ENCODE measurements at places on chromosomes 13 and 19.

GRCh38 chr19:3798137-3798536, 12.0 kb upstream of the MATK start:
- no peak for DNase-seq

GRCh38 chr13:23279321-23279720, 98.5 kb downstream of the SGCG start:
- DNase-seq = no peak

DNA sequence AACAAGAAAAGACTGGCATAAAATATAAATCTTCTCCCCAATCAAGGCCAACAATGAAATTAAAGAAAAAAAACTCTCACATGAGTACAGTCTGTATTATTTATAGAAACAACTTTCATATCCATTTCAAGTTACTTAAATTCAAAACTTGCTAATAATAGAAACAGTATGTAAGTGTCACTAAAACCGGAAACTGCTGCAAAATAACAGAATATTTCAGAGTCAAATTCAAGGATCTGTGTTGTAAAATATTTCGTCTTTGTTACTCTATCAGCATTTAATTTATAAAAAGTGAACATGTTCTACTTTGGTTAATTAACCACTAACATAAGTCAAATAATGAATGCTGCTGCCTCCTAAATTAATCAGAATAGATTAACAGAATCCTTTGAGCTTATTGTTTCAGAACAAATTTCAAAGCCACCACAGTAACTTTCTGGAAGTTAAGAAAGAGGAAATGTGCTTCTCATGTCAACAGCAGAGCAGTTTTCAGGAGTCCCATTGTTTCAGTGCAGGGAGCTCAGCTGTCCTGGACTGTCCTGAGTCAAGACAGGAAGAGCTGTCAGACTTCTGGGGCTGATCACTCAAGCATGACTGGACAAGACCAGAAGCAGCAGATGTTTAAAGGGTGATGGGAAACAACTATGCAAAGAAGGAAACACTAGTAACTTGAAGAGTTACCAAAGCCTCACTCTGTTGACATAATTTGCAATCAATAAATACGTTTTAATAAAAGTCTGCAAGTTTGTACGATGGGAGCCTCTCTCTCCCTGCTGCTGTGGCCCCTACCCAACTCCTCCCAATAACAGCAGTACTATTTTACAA, 76.9 kb downstream of the FOXO1 start:
- no peak for DNase-seq

GRCh38 chr13:51612867-51613266, 28.6 kb downstream of the WDFY2 start:
- no peak for DNase-seq

DNA sequence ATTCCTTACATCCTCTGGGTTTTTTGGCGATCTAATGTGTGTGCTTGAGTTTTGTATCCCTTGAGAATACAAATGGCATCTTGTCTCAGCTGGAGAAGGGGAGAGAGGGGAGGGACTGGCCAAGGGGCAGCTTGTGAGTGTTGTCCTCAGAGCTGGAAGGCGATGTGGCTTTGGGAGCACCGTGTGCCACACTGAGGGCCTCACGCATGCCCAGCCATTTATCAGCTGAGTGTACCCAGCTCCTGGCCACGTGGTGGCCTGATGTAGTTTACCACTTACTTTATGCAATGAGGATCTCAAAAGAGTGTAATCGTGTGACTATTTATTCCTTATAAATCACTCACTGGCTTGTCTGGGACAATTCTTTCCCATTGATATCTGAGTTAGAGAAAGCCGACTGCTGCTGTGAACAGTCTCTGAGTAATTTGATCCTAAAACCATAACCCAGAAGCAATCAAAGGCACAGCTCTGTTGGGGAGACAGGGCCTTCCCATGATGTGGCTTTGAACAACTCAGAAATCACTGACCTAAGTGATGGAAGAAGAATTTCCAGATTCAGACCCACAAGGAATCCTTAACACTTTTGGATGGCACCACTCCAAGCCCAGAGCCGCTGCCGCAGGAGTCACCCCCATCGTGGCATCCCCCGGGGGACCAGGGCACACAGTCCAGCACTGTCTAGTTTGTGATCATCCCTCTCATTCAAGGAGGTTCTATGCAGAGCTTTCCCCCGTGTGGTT, 53.9 kb upstream of the MTIF3 start:
- DNase-seq = no peak

- no peak for DNase-seq
These were observed 1.7 kb upstream of the RASIP1 start for GRCh38 chr19:48742096-48742495.

DNA sequence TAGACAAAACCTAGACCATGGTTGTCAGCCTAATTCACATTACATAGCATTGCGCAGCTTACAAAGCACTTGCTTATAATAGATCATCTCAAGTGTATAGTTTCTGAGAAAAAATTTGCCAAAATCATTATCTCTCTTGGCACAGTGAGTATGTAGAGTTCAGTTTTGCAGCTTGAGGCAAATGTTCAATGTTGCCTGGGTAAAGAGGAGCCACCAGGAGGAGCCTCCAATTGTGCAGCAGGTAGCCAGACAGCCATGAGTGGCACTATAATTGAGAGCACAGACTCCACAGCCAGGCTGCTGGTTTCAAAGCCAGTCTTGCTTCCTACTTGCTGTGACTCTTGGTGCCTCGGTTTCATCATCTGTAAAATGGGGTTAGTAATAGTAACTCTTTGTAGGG, 24.0 kb upstream of the OLFM4 start:
- no peak for DNase-seq

GRCh38 chr19:16721051-16721450, 1.4 kb downstream of the NWD1 start:
- no peak for DNase-seq

DNA sequence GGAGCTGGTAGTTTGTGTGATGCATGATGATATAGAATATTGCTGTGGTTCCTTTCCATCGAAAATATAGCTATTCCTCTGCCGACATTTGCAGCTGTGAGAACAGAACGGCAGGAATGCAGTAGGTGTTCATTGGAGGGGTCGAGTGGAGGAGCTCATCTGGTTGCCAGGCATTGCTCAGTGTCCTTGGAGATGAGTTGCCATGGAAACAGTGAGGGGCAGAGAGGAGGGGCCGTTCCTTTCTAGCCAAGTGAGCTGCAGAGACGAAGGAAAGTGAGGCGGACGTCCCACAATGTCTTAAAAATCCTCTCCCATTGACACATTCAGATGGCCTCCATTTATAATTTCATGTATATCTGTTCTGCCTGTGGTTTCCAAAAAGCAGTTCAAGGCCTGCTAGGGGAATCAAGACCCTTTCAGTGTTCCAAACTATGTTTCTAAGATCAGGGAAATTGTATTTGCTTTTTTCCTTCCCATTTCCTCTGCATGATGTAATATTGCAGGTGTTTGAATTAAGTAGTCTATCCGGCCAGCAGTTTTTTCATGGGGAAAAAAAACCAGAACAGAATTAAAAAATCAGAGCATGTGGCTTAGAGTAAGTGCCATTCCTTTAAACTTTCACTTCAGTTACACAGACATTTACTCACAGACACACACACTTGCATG, 41.2 kb upstream of the ZNF835 start:
- no peak for DNase-seq

GRCh38 chr13:96214824-96215445, 125.0 kb downstream of the HS6ST3 start:
- no peak for DNase-seq

- DNase-seq = no peak
These were observed 257.8 kb downstream of the ENOX1 start for GRCh38 chr13:43528992-43529391.

DNA sequence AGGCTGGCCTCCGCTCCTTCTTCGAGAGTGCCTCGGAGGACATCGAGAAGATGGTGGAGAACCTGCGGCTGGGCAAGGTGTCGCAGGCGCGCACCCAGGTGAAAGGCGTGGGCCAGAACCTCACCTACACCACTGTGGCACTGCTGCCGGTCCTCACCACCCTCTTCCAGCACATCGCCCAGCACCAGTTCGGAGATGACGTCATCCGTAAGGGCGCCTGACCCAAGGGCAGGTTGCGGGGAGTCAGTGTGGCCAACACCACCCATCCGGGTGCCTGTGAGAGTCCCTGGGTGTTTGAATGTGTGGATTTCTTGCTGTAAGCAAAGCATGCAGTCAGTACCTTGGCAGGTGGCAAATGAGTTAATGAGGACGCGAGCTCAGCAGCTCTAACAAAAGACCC, 78.8 kb downstream of the RYR1 start:
- no peak for DNase-seq

GRCh38 chr13:27551562-27551961, 68.8 kb downstream of the LNX2 start:
- no peak for DNase-seq

DNA sequence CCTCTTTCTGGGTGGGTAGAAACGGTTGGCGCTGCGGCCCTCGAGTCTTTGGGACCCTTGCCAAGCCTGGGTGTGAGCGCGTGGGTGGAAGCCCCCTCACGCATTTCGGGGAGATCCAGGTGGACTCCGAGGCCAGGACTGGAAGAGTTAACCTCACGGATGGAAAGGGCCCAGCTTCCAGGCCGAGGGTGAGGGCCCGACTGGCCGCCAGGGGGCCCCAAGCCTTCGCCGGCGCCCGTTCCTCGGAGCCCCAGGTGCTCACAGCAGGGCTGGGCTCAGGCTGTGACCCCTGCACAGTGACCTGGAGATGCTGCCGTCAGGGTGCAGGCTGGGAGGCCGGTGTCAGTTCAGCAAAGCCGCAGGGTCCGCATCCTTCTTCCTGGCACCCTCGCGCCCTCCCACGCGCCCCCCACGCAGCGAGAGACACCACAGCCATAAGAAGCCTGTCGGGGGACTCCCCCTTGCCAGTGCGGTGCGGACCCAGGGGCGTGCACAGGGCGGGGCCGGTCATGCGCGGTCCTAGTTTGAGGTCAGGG, 34.2 kb upstream of the TMEM255B start:
- DNase-seq = peak; percentile 79

DNA sequence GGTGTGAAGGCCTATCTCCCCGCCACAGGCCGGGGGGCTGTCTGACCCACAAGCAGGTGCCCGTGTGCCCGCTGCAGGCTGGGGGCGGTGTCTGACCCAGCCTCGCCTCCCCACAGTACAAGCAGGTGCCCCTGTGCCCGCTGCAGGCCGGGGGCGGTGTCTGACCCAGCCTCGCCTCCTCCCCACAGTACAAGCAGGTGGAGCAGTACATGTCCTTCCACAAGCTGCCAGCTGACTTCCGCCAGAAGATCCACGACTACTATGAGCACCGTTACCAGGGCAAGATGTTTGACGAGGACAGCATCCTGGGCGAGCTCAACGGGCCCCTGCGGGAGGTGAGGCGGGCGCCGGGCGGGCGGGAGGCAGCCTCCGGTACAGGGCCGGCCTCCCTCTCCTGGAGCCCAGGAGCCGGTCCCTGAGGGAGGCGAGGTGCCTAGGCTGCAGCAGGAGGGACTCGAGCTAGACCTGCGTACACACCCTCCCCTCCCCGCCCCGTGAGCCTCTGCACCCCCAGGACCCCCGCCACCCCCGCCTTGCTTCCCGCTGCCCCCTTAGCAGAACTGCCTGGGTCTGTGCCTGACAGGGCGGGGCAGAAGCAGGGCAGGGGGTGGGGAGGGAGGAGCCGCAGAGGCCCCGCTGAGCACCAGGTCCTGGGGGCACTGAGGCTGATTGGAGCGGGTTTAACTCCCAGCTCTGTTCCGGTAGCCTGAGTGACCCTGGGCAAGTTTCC, 20.6 kb downstream of the HCN2 start:
- DNase-seq = no peak

GRCh38 chr13:113916330-113916815, 52.5 kb upstream of the GAS6 start:
- DNase-seq = peak; percentile 58

DNA sequence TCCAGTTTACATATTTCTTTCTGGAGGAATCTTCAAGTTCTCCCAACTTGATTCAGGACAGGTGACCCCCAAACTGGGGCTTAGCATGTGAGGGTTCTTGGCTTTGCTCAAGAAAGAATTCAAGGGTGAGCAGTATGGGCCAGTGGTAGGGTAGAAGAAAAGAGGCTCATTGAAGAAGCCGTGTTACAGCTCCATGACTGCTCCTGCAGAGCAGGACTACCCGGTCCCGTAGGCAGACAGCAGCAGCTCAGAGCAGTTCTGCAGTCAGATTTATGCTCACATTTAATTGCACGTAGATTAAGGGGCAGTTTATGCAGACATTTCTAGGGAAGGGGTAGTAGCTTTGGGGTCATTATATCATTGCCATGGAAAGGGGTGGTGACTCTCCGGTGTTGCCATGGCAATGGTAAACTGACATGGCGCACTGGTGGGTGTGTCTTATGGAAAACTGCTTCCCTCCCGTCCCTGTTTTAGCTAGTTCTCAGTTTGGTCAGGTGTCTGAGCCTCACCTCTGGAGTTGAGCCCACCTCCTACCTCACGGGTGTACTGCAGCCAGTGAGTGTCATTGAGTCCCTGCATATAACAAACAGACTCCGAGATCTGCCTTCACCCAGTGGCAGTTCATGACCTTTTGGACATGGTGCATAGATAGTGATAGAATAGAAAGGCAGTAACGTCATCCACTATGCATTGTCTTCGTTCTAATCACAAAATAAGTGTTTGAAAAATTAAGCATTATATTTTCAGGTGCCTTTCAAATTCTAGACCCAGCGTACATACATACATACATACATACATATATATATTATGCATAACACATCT, 16.0 kb upstream of the ZNF792 start:
- DNase-seq = no peak

DNA sequence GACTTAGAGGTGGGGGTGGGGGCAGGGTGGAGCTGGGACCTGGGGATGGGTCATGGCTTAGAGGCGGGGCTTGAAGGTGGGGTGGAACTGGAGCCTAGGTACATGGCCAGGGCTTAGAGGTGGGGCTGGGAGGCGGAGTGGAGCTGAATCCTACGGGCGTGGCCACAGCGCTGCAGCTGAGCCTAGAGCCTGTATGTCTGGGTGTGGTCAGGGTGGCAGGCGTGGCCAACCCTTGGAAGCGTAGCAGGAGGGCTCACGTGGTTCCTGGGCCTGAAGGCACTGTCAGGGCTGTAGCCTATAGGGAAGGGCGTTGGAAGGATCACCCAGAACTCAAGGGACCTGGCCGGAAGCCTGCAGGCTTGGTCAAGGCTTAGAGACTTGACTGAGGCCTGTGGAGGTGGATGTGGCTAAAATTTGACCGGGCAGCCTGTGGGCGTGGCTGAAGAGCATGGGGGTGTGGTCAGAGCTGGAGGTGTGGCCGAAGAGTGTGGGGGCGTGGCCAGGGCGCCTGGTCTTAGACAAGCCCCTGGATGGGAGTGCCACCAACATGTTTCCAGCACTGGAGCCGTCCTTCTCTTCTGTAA, 24.3 kb downstream of the COLGALT1 start:
- peak; percentile 61 for DNase-seq

Measured in adipocyte (in vitro differentiated cells).